ENCODE measurements at places on chromosomes 7 and 10. TPM values are rescaled to one million over a fixed set of nuclear protein-coding genes. Genes with fewer than 3 reads are reported as not detected.

DNA sequence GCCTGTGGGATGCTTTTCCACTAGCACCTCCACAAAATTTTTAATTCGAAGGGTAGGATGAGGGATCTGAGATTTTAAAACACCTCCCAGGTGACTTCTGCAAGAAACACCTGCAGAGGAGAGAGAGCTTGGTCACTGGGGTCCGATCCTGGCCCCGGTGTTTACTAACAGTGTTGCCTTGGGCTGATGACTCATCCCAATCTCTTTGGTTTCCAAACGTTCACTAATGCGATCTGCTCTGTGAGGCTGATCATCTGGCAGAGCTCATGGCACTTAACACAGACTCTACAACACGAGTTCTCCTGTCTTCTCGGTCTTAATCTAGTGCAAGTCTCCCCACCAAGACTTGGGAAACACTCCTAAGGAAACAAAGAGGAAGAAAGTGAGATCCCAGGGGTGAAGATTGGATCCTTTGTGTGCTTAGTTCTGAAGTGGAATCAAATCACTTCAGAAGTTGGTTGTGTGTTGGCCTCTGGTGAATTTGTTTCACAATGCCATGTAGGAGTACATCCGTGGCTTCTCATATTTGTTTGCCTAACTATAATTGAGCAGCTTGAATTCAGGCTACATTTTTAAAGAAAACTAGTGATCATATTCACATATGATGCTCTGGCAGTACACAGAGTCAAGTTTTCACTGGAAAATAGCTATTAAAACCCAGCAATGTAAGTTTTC lies 407.9 kb downstream of the NRG3 start:
- DNase-seq, result no peak
- H3K27ac ChIP-seq, result no peak overlapping the region
- H3K4me3 ChIP-seq, result no peak overlapping the region
- no peaks in the 10 kb centered on the region for H3K4me1 ChIP-seq

GRCh38 chr10:110115784-110116520 lies 91.5 kb upstream of the MXI1 start:
- H3K36me3 ChIP-seq, result peaks cover 51% of the 10 kb centered on the region
- no peak for DNase-seq
- H3K4me1 ChIP-seq, result no peaks in the 10 kb centered on the region
- H3K4me3 ChIP-seq, result no peak overlapping the region

- no peaks in the 10 kb centered on the region for H3K36me3 ChIP-seq
- no peak for DNase-seq
- H3K4me3 ChIP-seq, result no peak overlapping the region
These were observed 28.7 kb downstream of the MGMT start for GRCh38 chr10:129495698-129496097.

DNA sequence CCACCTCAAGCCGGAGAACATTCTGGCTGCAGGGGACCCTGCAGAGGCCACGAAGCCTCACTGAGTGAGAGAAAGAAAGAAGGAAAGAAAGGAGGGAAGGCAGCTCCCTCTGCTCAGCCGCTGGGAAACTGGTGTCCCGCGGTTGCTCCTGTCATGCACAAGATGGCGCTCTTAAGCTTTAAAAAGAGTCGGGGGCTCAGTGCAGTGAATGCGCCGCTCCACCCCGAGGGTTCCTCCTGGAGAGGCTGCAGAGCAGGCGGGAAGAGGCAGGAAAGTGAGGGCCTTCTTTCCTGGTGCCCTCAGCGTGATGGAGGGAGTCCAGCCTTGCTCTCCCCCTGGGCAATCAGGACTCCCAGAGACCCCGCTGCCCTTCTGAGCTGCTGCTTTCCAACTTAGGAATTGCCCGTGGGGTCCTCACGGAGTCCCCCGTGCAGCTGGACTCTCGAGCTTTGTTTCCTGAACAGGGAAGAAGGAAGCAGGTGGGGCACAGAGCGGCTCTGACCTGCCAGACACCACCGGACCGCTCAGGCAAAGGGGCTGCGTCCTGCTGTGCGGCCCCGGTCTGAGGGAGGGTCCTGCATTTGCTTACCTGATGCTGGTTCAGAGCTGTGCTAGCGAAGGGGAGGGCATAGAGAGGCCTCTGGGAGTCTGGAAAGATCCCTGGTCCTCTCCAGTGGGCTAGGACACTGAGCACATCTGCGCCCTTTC lies 141.9 kb upstream of the MKI67 start:
- no peaks in the 10 kb centered on the region for H3K36me3 ChIP-seq
- no peak overlapping the region for H3K27ac ChIP-seq
- H3K27me3 ChIP-seq, result peaks cover 66% of the 10 kb centered on the region
- DNase-seq, result no peak
- no peak overlapping the region for H3K4me3 ChIP-seq
- no peaks in the 10 kb centered on the region for H3K4me1 ChIP-seq

GRCh38 chr10:72116372-72116771 lies 28.0 kb upstream of the SPOCK2 start:
- DNase-seq, result no peak
- H3K36me3 ChIP-seq, result peaks cover 3% of the 10 kb centered on the region
- H3K27me3 ChIP-seq, result no peaks in the 10 kb centered on the region
- no peak overlapping the region for H3K27ac ChIP-seq
- no peak overlapping the region for H3K4me3 ChIP-seq

DNA sequence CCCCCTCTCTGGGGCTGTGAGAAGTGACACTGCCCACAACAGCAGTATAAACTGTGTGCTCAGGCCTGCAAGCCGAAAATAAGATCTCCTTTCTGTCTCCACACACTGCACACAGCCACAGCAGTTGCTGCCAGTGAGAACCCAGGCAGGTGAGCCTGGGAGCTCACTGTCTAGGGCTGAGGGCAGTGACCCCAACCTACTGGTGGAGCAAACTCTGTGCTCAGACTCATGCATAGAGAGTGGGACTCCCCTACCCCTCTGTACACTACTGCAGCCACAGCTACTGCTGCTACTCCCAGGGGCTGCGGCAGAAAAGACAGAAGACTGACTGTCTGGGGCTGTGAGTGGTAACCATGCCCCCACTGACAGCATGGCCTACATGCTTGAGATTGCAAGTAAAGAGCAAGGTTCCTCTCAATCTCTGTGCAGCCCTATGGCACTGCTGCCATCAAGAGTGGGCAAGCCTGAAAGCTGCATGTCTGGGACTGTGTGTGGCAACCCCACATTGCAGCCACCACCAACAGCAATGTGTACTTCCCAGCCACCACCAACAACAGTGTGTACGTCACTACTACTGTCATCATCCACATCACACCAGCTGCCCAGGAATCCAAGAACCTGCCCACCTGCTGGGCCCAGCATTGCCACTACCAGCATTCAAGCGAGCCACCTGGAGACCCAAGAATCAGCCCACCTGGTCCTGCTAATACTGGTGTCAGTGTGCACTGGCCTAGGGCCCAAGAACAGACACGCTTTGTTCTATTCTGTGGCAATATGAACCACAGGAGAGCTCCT lies 226.1 kb downstream of the XPNPEP1 start:
- H3K4me1 ChIP-seq, result no peaks in the 10 kb centered on the region
- H3K36me3 ChIP-seq, result no peaks in the 10 kb centered on the region
- no peak overlapping the region for H3K27ac ChIP-seq
- H3K4me3 ChIP-seq, result no peak overlapping the region
- no peak for DNase-seq

GRCh38 chr7:27890205-27890849 lies 150.4 kb downstream of the TAX1BP1 start:
- H3K4me3 ChIP-seq, result no peak overlapping the region
- no peak overlapping the region for H3K27ac ChIP-seq
- no peaks in the 10 kb centered on the region for H3K27me3 ChIP-seq

GRCh38 chr7:46908770-46909169 lies 673.1 kb downstream of the TNS3 start:
- H3K27me3 ChIP-seq, result no peaks in the 10 kb centered on the region
- no peaks in the 10 kb centered on the region for H3K4me1 ChIP-seq
- no peak overlapping the region for H3K4me3 ChIP-seq
- DNase-seq, result no peak
- no peak overlapping the region for H3K27ac ChIP-seq

DNA sequence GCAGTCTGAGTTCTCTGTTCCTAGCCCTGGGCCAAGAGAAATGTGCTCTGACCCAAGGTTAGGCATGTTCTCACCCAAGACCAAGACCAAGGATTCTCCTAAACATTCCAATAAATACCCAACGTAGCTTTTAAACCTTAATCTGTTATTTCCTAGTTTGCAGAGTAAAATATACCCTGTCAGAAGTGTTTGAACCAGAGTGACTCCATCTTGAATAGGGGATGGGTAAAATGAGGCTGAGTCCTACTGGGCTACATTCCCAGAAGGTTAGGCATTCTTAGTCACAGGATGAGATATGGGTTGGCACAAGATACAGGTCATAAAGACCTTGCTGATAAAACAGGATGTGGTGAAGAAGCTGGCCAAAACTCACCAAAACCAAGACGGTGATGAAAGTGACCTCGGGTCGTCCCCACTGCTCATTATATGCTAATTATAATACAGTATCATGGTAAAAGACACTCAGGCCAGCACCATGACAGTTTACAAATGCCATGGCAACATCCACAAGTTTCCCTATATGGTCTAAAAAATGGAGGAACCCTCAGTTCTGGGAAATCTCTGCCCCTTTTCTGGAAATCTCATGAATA lies 27.7 kb downstream of the PLXNA4 start:
- no peaks in the 10 kb centered on the region for H3K36me3 ChIP-seq
- H3K4me3 ChIP-seq, result no peak overlapping the region
- no peaks in the 10 kb centered on the region for H3K4me1 ChIP-seq
- no peak for DNase-seq
- no peak overlapping the region for H3K27ac ChIP-seq
- H3K27me3 ChIP-seq, result no peaks in the 10 kb centered on the region

DNA sequence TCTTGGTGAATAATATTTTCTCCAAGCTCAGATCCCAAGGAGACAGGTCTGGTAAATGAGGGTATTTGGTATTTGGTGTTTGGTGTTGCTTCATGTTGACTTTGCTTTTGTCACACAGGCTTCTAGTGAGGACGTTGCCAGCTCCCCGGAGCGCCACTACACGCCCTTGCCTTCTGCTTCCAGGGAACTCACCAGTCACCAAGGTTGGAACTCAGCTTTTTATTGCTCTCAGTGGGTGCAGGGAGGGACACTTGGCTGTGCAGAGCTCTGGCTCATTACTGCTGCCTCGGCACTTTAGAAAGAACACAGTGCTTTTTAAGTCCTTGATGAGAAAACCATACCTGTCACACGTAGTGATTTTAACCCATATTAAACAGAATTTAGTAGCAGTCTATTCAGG lies 892.9 kb downstream of the LRMDA start:
- H3K27me3 ChIP-seq, result no peaks in the 10 kb centered on the region
- DNase-seq, result peak; percentile 68
- no peak overlapping the region for H3K27ac ChIP-seq
- no peaks in the 10 kb centered on the region for H3K4me1 ChIP-seq
- H3K4me3 ChIP-seq, result no peak overlapping the region

DNA sequence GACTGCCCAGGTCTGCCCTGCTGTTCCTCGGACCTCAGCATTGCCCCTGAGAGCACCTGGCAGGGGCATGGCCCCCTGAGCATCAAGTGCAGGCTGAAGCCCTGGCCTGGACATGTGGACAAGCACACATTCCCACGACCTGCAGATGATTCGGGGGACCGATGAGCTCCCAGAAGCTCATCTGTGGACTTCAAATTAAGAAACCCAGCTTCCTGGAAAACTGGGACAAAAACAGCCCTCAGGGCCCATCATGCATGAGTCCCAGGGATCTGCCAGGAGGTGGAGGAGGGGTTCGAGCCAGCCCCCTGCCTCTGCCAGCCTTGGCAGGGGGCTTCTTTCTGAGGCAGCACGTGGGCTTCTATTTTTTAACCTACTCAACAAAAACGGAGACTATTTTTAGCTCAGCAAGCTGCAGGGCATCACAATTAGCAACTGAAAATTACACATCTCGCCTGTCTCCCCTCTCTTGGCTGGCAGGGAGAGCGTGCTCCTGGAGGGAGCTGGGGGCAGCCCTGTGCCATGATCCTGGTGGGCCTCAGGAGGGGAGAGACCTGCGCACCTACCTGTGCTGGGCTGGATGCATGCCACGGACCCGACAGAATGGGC lies 51.8 kb downstream of the RASGEF1A start:
- no peak for DNase-seq
- H3K4me3 ChIP-seq, result no peak overlapping the region
- H3K27ac ChIP-seq, result no peak overlapping the region
- no peaks in the 10 kb centered on the region for H3K4me1 ChIP-seq

- H3K27ac ChIP-seq, result no peak overlapping the region
- H3K4me1 ChIP-seq, result no peaks in the 10 kb centered on the region
- H3K27me3 ChIP-seq, result no peaks in the 10 kb centered on the region
- no peaks in the 10 kb centered on the region for H3K36me3 ChIP-seq
These were observed 95.6 kb downstream of the GPAM start for GRCh38 chr10:112087953-112088456.

- H3K27ac ChIP-seq, result no peak overlapping the region
- no peak overlapping the region for H3K4me3 ChIP-seq
- peak; percentile 55 for DNase-seq
- no peaks in the 10 kb centered on the region for H3K27me3 ChIP-seq
- H3K4me1 ChIP-seq, result no peaks in the 10 kb centered on the region
These were observed 143.5 kb downstream of the ELFN1 start for GRCh38 chr7:1813394-1814088.

DNA sequence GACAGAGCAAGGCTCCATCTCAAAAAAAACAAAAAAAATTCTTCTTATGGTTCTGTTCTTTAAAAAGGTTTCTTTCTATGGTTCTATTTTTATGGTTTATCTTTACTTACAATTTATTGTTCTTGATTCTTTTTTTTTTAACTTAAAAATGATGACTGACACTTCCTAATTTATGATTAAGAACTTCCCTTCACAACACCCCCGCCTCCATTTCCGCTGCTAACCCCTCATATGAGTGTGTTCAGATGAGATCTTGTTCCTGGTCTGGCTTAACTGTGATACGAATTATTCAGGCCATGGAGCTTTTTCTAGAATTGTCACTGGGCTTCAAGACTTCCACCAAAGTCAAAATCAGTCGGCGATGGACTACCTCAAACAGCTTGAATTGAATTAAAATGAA lies 33.9 kb downstream of the PTER start:
- H3K4me3 ChIP-seq, result no peak overlapping the region
- no peak overlapping the region for H3K27ac ChIP-seq
- H3K4me1 ChIP-seq, result no peaks in the 10 kb centered on the region
- H3K27me3 ChIP-seq, result no peaks in the 10 kb centered on the region
- no peaks in the 10 kb centered on the region for H3K36me3 ChIP-seq

- peak; percentile 20 for DNase-seq
- no peaks in the 10 kb centered on the region for H3K4me1 ChIP-seq
- H3K4me3 ChIP-seq, result no peak overlapping the region
These were observed 116.2 kb downstream of the GRID1 start for GRCh38 chr10:86250399-86250798.

GRCh38 chr10:30594077-30594476 lies 35.5 kb downstream of the LYZL2 start:
- no peaks in the 10 kb centered on the region for H3K4me1 ChIP-seq
- DNase-seq, result no peak
- no peak overlapping the region for H3K27ac ChIP-seq
- H3K27me3 ChIP-seq, result no peaks in the 10 kb centered on the region
- H3K4me3 ChIP-seq, result no peak overlapping the region
- H3K36me3 ChIP-seq, result no peaks in the 10 kb centered on the region

- no peaks in the 10 kb centered on the region for H3K27me3 ChIP-seq
- peaks cover 4% of the 10 kb centered on the region for H3K4me1 ChIP-seq
- H3K36me3 ChIP-seq, result peaks cover 76% of the 10 kb centered on the region
- DNase-seq, result peak; percentile 70
These were observed 9.3 kb downstream of the RPP38 start for GRCh38 chr10:15106352-15107013.

GRCh38 chr10:61279400-61279799 lies 173.8 kb downstream of the TMEM26 start:
- no peak overlapping the region for H3K4me3 ChIP-seq
- no peaks in the 10 kb centered on the region for H3K27me3 ChIP-seq
- H3K36me3 ChIP-seq, result no peaks in the 10 kb centered on the region
- no peak overlapping the region for H3K27ac ChIP-seq

The SUN3 gene
- not detected for total RNA-seq

The DRGX gene
- not detected for total RNA-seq

The DDIT4 gene
- 200 TPM for total RNA-seq

The MARCHF5 gene
- total RNA-seq, result 28.0 TPM

The EZH2 gene
- 3.7 TPM for total RNA-seq

The STAMBPL1 gene
- total RNA-seq, result 6.8 TPM

The FANK1 gene
- 2.6 TPM for total RNA-seq

All from upper lobe of right lung (tissue), 1 donor.